ENCODE measurements at places on chromosomes 6 and 20.

- no peak for DNase-seq
These were observed 200.9 kb upstream of the JARID2 start for GRCh38 chr6:15044948-15045347.

DNA sequence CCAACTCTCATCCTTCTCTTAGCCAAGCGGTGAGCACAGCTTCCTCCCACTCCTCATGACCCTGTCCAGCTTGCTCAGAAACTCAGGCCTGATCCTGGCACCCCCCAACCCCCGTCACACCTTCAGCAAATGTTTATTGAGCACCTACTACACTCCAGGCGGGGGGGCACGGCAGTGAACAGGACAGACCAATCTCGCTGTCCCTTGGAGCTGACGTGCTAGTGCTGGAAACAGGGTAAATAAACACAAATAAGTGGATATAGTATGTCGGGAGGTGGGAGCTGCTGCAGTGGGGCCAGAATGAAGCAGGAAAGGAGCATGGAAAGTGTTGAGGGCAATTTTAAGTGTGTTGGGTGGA is 7.4 kb upstream of the SPDEF start:
- no peak for DNase-seq

- DNase-seq: no peak
These were observed 478.8 kb downstream of the CD83 start for GRCh38 chr6:14596410-14596809.

GRCh38 chr6:43095939-43096338 is 19.8 kb downstream of the PTK7 start:
- DNase-seq: no peak

GRCh38 chr6:137213331-137213740 is 5.8 kb downstream of the IFNGR1 start:
- no peak for DNase-seq

Measured in vagina (tissue), 2 donors.